ENCODE measurements at places on chromosomes 1 and 21. TPM values are rescaled to one million over a fixed set of nuclear protein-coding genes. Genes with fewer than 3 reads are reported as not detected.

FCRLA gene
- total RNA-seq: not detected

DAB1 gene
- total RNA-seq: 0.91 TPM

FCAMR gene
- total RNA-seq: not detected

HSD3B1 gene
- not detected for total RNA-seq

GBP5 gene
- total RNA-seq: 1.3 TPM

BGLAP gene
- total RNA-seq: 0.47 TPM

NPHS2 gene
- not detected for total RNA-seq

GJA9 gene
- total RNA-seq: not detected

AXDND1 gene
- 0.44 TPM for total RNA-seq

TLR5 gene
- total RNA-seq: 6.5 TPM

PPM1J gene
- 4.9 TPM for total RNA-seq

NADK gene
- total RNA-seq: 39.4 TPM

LGALS8 gene
- 74.9 TPM for total RNA-seq

CD53 gene
- total RNA-seq: 37.8 TPM

- DNase-seq: no peak
Observed at GRCh38 chr1:116330846-116331245, 42.2 kb upstream of the ATP1A1 start.

- DNase-seq: no peak
Observed at GRCh38 chr1:50393522-50394120, 29.6 kb downstream of the DMRTA2 start.

DNA sequence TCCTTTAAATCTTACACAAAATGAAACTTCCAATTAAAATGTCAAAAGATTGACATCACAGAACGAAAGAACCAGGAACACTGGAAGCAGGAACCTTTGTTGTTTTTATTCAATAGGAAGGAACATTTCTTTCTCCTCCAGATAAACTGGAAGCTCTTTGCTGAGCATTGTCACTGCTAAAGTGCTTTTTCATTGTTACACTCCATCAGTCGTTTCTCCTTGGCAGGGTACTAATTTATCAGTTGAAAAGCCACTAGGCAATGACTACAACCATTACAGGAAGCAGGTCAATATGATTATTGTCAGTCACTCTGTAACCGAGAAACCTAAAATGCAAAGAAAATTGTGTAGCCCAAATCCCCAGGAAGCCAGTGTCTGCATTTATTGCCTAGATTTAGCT is 163.2 kb upstream of the MAP1LC3C start:
- no peak for DNase-seq

- DNase-seq: no peak
Observed at GRCh38 chr1:32782086-32782485, 35.1 kb downstream of the YARS1 start.

DNA sequence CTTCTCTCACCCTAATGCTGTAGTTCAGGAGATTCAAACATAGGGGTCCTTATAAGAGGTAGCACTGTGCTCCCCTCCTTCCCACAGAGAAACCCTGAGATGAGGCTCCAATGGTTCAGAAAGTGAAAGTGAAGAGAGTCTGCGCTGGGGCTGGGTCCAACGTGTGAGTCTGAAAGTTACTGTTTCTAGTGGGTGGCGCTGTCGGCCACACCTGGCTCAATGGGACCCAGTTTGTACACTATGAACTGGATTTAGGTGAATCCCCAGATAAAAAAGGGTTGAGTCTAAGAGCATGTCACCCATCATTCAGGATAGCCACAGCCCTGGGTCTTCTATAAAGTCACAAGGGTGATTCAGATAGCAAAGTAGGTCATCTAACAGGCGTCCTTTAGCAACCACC is 2.8 kb downstream of the SMCP start:
- DNase-seq: no peak

- no peak for DNase-seq
Observed at GRCh38 chr21:34367320-34367935, 3.6 kb downstream of the KCNE2 start.

GRCh38 chr1:203764105-203765028 is 616 bp upstream of the LAX1 start:
- DNase-seq: no peak

DNA sequence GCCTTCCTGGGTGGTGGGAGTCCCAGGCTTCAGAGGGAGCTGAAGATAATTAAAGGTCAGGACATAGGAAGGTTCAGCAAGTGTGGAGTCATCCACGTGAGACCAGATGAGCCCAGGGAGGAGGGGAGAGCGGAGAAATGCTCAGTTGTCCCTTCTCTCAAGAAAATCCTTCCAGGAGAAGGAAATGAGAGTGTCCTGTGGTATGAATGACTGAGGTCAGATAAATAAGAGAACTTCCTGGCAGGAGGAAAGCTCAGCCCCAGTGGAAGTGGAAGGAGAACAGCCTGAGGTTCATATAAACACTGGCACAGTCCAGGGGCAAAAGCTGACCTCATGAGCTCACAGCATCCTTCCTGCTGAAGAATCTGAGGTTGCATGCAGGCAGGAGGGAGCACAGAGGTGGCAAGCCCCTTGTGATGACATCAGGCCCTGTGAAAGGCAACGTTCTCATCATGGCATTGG is 97.6 kb downstream of the NAV1 start:
- no peak for DNase-seq

DNA sequence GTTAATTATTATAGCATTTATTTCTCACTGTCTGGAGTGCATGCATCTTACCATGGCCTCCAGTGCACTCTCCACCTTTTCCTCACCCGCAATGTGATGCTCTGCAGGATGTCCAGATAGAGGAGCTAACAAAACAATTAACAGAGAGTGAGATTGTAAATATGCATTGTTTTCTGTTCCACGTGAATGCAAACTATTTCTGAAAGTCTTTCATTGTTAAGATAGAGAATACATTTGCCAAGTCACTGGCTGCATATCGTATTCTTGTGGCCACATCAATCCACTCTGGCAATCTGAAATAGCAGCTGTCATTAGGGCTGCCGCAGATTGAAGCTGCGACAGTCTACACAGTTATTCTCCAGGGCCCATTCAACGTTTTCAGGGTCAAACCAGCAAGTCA is 143.8 kb downstream of the DUSP10 start:
- no peak for DNase-seq

GRCh38 chr1:33094971-33095604 is 14.1 kb downstream of the AZIN2 start:
- peak; percentile 56 for DNase-seq

- no peak for DNase-seq
Observed at GRCh38 chr1:114588196-114588689, 6.8 kb upstream of the BCAS2 start.

DNA sequence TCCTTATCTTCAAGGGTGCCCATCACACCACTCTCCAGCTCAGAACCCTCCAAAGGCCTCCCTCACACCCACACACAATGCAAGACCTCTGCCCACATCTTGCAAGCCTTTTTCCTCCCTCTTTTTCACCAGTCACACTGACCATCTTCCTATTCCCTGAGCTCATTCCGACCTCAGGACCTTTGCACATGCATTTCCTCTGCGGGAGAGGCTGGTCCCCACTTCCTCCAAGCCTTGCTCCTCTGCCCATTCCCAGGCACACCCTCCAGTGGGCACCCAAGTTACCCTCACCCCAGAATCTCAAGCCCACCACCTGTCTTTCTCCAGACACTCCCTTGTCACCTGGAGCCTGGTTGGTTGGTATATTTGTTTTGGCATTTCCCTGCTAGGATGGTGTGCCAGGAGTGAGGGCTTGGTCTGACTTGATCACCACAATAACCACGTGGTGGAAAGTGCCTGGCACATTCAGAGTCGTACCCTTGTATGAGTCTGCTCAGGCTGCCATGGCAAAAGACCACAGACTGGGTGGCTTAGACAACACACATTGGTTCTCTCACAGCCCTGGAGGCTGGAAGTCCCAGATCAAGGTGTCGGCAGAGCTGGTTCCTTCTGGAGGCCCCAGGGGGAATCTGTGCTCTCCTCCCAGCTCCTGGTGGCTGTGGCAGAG is 13.2 kb downstream of the MX2 start:
- DNase-seq: no peak

DNA sequence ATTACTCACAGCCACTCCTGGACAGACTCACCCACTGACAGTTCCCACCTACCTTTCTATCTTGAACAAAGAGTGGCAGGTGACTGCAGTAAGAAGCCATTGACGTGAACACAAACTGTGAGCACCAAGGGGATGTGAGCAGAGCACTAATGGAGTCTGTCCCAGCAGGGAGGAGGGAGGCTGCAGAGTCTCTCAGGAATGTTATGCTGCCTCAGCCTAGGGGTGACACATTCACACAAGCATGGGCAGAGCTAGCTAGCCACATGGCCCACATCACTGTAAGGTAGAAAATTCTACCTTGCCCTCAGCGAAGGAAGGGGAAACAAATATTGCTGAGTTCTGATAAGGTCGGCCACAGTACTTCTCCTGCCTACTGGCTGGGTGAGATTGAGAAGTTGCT is 56.8 kb upstream of the PTGFRN start:
- DNase-seq: no peak

DNA sequence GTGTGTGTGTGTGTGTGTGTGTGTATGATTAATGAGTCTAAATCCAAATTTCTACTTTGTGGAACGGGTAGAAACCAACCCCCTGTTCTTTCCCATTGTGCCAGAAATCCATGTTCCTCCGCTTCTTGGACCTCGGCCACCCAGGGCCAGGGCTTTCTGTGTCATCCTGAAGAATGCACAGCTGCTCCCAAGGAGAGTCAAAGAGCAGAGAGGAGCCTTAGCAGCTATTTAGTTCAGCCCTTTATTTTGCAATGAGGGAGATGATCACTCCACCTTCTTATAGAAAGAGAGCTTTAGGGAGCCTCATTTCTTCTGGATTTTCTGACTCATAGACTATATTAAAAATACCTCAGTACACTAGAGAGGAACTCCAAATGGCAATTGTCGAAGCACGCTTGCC is 489.3 kb upstream of the VAMP3 start:
- no peak for DNase-seq

GRCh38 chr1:200634261-200635122 is 13.9 kb upstream of the KIF14 start:
- DNase-seq: no peak

- DNase-seq: no peak
Observed at GRCh38 chr21:26954662-26955121, 12.2 kb downstream of the ADAMTS5 start.

- DNase-seq: no peak
Observed at GRCh38 chr1:194474701-194475100, 1288.3 kb upstream of the B3GALT2 start.

GRCh38 chr1:18970358-18970757 is 13.9 kb upstream of the IFFO2 start:
- DNase-seq: no peak

GRCh38 chr1:178870944-178871343 is at the start of gene ANGPTL1:
TSS of gene ANGPTL1 (minus strand) at chr1:178871077. CDS start at chr1:178865776, 5,301 bp downstream.
- no peak for DNase-seq

DNA sequence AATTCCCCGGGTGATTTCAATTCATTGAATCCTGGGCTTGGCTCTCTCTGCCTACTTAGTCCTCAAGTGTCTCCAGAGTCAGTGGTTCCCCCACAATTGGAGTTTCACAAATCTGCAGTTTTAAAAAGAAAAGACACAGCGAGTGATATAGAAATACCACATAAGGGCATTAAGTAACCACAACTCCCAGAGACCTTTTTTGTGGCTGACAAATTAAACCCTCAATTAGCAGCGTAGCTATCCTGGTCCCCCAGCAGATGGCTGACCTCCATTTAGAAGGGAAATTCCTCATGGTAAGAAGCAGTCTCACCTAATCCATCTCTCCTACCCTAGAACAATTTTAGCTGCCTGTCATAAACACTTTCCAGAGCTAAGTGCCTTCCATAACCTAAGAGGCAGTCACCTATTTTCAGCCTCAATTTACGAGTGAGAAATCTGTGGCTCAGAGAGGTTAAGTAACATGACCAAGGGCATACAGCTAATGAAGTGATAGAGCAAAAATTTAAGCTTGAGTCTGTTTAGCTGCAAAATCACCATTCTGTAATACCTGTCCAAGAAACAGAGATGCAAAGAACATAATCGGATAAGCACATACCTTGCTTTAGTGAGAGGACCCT is 56.0 kb upstream of the NBPF3 start:
- no peak for DNase-seq

DNA sequence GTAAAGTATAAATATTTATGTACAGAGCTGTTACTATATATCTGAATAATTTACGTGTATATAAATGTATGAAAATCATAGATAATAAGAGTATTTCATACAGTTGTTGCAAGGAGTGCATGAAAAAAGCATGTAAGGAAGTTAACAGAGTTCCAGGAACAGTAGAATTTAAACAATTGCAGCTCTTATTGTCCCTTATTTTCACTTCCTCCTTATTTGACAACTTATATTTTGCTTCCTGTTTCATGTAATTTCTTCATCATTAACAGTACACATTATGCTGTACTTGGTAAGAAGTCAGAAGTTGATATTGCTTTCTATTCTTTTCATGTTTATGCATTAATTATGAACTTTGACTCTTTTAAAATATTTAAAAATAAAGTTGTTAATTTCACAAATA is 681.5 kb downstream of the LRRIQ3 start:
- DNase-seq: no peak

DNA sequence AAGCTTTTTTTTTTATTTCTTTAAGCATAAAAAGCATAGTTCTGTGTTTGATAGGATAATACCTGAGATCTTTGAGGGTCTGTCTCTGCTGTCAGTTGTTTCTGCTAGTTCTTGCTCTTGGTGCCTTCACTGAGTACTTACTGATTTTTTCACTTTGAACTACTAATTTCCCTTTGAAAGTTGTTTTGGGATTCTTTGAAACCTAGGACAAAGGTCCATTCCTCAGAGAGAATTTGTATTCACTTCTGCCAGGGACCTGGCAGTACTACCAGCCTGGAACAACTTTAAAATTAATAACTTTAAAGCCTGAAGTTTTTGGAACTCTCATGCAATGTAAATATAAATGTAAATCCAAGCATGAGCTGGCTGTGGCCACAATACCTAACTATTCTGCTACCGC is 190.1 kb downstream of the TM2D1 start:
- no peak for DNase-seq

DNA sequence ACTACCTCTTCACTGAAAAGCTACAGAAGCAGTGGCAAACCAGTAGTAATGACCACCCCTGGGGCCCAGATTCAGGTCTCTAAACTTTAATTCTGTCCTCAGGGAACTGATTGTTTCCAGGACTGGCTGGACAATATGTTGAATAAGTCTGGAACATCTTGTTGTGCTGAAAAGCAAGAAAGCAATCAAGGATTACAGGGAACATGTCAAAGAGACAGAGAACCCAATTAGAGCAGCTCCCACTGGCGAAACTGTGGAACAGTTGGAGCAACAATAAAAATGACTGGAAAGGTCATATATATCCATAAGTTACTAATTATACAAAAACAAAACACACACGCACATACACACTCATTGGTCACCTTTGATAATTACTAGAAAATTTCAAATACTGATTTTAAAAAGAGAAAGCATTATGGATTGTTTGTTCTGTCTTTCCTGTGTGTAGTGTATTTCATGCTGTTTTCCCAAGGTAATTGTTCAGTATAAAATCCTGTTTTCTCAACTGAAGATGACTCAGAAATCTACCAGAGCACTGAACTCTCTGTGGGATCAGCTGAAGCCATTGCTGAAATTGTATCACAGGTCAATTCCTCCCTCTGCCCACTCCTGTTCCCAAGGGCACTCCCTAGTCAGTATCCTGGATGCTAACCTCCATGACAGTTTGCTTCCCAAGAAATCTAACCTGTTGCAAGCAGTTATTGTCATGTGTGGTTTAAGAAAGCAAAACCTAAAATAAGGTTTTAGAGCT is 83.6 kb upstream of the RGS1 start:
- DNase-seq: no peak

All from left cardiac atrium (tissue), 4 donors.